Stomach (tissue), 19 donors: ENCODE measurements at places on chromosomes 16 and 17. TPM values are rescaled to one million over a fixed set of nuclear protein-coding genes. Genes with fewer than 3 reads are reported as not detected.

DNA sequence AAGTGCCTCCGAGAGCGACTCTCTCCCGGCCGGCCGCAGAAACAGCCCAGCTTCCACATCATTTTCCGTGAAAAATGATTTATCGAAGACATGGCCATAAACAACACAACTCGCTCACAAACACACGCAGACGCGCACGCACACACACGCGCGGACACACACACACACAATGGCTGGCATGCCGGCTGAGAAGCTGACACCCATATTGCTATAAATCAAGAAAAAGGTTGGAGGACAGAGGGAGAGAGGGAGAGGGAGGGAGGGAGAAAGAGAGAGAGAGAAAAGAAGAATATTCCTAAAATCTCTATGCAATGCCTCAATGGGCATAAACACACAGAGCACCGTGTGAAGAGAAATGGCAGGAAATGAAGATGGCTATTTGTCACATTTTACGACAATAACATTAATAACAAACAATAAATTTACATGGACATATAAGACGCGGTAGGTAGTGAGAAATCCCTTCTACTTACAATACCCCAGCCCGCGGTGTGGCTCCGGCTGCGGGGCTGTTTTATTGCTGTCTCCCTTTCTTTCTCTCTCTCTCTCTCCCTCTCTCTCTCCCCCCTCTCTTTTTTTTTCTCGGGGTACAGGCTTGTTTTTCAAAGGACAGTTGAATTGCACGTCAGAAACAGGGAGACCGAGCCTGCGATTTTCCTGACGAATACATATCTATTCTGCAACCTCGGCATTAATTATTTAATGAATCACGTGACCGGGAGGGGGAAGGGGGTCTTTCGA, 9.5 kb downstream of the HOXB4 start:
- DNase-seq = no peak

GRCh38 chr16:88835383-88835782, 21.4 kb downstream of the GALNS start:
- no peak for DNase-seq

DNA sequence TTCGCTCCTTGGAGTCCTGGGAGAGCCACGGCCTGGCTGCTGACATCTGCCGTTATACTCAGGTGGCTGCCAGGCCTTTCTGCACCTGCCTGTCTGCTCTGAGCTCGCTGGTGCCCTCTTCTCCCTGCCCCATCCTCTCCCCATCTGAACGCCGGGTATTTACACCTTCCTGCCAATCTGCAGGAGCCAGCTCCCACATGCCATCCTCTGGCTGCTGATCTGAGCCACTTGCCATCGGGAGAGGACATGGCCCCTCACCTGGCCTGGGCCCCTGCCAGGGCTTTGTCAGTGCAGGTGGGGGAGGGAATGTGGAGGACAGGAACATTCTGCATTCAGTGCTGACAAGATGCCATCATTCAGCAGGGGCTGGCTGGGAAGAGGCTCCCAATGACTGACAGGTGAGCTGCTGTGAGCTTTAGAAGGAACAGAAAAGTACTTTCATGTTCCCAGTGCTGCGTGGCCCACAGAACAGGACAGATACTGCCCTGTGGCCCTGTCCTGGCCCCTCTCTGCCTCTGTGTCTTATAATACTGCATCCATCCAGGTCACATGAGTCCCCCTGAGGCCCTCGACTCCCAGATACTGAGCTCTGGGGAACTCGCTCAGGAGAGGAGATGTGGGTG, 96.3 kb upstream of the ZNF469 start:
- no peak for DNase-seq

DNA sequence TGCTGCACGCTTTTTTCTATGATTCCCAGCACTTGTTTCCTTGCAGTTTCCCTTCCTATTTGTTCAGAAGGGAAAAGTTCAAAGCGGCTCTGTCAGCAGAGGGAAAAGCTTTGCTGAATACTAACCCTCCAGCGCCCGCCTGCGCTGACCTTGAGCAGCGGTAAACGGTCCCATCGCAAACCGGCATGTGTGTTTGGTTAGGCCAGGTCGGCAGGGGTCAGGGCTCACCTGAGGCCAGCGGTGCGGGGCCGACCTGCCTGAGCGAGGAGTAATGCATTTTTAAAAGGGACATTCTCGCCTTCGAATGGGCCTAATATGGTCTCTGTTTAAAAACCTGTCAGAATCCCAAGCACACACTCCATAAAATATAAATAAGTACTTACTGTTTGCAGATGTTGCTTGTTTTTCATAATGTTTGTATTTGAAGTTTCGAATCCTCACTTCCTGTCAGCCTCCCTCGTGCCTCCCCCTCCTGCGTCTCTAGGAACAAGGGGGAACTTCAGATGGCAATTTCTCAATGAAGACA, 110.1 kb downstream of the IRX3 start:
- DNase-seq = peak; percentile 53

The C16orf89 gene
- 11.7 TPM for total RNA-seq

GRCh38 chr17:37651849-37652248, 8.6 kb upstream of the DDX52 start:
- no peak for DNase-seq

DNA sequence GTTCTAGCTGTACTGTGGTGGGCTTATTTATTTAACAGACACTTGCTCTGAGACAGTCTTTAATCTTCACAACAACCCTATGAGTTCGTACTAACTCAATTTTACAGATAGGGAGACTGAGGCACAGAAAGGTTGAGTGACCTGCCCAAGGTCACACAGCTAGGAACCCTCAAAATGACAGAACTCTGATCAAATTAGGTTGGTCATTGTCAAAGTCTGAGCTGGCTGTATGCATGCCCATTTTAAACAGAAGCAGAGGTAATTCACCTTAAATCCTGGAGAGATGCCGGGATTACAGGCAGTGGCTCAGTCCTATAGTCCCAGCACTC, 24.9 kb downstream of the LAT start:
- DNase-seq = no peak

The SDR42E2 gene
- total RNA-seq = not detected

The AFMID gene
- 189 TPM for total RNA-seq

GRCh38 chr16:70664325-70665112, 18.2 kb downstream of the IL34 start:
- DNase-seq = no peak

- DNase-seq = no peak
Measured at GRCh38 chr17:55326030-55326429, 61.3 kb downstream of the HLF start.

GRCh38 chr17:2893422-2893914, 97.2 kb downstream of the RAP1GAP2 start:
- DNase-seq = peak; percentile 91

The TERB1 gene
- total RNA-seq = not detected

The PRAC1 gene
- not detected for total RNA-seq

GRCh38 chr17:21376759-21377690, 868 bp downstream of the KCNJ12 start:
- peak; percentile 52 for DNase-seq

The OTOP3 gene
- total RNA-seq = 0.18 TPM

The AP2B1 gene
- 171 TPM for total RNA-seq

DNA sequence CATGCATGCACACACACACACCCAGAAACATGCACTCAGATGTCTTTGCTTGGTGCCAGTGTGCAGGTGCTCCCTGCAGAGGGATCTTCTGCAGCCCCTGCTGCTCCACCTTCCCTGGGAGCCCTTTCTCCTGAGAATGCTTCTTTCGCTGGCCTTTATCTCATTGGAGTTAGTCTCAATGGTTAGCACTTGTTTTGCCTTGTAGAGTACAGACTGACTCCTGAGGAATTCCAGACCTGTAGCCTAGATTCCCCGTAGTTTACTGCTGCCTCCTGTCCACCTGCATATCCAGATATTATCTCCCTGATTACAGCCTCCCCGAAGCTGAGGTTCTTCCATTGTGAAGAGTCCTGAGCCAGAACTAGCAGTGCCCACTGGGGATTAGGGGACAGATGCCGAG, 3.1 kb upstream of the KRT12 start:
- DNase-seq = no peak

DNA sequence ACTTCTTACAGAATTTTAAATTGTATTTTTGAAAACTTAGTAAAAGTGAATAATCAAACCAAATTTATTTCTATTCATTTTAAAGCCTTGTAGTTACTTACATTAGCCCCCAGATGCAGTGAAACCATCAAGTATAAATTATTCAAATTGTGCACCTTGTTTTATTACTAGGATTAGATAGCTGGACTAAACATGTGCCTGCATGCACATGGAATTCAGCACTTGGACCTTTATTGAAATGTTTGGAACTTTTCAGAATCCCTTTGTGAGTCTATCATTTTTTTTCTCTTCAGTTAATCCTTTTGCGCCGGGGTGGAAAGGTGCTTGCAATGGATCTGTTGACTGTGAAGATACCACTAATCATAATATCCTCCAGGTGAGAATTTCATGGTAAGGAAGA, 4.7 kb downstream of the ZPBP2 start:
- no peak for DNase-seq

DNA sequence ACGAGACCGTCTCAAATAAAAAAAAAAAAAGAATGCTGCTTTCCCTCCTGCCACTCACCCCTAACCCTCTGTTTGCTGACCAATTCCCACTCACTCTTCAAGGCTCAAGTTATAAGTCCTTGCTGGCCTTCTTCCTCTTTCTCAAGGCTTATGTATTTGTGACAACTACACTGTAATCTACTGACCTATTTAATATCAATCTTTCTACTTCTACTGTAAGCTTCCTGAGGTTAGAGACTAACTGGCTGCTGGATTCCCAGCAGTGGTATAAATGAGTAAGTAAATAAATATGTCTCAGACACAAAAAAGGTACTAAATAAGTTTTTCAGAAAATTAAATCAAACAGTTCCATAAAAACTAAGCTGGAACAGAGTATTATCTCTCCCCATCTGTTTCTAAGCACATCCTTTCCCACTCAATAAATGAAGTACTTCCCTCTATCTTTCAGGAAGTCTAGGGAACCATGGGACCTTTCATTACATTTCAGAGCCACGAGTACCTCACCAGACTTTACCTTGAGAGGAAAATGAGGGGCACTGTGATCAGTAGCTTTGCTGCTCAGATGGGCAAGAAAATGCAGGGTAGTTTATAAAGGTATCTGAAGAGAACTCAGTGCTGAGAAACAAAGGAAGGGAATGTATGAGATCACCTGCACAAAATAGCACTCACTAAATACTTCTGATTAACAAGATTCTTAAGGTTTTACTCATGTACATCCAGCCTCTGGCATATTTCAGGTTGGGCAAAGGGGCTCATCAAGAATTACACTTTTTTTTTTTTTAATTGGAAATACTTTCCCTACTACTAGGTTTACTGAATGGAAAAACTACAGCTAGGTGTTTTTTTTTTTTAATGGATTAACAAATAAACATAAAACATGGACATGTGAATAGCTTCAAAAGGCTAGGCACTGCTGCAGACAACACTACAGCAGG, 10.8 kb downstream of the SSH2 start:
- no peak for DNase-seq

- DNase-seq = no peak
Measured at GRCh38 chr16:3503523-3503922, 2.7 kb downstream of the CLUAP1 start.

- peak; percentile 85 for DNase-seq
Measured at GRCh38 chr16:11032922-11033291, 88.5 kb downstream of the CLEC16A start.

DNA sequence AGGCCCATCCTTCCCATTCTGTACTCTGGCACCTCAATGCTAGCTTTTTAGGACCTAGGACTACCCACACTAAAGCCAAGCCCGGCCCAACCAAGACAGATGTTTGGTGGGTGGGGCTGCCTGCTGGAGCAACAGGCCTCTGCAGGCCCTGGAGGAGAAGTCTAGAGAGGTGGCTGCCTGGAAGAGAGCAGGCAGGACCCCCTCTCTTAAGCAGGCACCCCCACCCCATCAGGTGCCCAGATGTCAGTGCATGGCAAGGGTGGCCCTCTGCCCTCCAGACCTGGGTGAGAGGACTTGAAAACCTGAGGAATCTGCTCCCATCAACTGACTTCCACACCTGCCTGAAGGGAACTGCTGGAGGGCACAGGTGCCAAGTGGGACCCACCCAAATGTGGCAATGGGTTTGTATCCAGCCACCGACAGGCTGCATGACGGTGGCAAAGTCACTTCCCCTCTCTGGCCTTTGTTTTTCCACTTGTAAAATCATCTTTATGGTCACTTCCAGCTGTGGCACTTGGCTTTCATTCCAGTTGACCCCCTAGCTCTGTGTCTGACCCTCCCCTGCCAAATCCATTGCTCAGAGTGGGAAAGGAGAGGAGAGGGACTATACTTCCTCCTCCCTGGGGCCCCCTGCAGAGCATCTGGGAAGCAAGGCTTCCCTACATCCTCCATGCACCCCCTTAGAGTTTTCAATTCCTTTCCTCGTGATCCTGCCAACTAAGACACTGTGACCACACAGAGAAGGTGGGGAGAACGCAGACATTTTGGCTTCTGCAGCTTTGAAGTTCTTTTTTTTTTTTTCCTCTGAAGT, 1.7 kb upstream of the STAT5A start:
- DNase-seq = peak; percentile 24
